Activated T-cell treated with anti-CD3 and anti-CD28 coated beads, Interleukin-2, amount 50 U/mL, for 24 hours (primary cell): ENCODE measurements at places on chromosomes 2 and 18.
A peak's percentile ranks its signal among the peaks of the same experiment; 100 is the strongest.

- DNase-seq: no peak
Observed at GRCh38 chr2:227325839-227326195, 766 bp downstream of the MFF start.

DNA sequence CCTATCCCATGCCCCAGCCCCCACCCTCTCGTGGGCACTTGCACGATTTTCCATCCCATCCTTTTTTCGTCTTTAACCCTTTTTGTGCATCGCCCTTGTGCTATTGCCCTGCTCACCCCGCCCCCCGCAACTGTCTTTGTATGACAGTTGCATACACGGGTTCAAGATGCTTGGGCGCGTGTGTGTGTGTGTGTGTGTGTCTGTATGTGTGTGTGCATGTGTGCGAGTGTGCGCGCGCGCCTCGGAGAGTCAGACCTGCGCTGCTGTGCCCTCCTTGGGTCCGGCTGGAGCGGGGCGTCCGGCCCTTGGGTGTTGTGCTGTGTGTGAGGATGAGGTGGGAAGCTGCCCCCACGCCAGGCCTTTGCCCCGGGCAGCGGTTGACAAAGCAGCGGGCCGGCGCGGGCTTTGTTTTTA lies 230.7 kb downstream of the HAUS1 start:
- no peak for DNase-seq

- DNase-seq: no peak
Observed at GRCh38 chr18:7980136-7980535, 413.0 kb downstream of the PTPRM start.

GRCh38 chr18:7601246-7601615 lies 34.1 kb downstream of the PTPRM start:
- DNase-seq: no peak

DNA sequence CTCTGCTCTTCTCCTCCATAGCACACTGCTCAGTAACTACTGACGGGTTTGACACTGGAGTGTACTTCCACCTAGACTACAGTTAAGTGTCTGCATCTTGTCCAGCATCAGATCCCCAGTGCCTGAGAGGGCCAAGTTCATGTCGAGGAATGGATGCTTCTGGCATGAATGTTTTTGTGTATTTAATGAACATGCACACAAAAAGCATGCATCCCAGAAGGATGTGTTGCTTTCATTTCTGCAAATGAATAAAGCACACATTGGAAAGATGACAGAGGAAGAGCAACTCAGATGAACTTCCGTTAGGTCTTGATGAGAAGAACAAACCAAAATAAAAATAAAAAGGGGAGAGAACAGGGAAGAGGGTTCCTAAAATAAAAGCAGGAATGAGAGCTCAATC lies 27.9 kb downstream of the C2orf49 start:
- no peak for DNase-seq

DNA sequence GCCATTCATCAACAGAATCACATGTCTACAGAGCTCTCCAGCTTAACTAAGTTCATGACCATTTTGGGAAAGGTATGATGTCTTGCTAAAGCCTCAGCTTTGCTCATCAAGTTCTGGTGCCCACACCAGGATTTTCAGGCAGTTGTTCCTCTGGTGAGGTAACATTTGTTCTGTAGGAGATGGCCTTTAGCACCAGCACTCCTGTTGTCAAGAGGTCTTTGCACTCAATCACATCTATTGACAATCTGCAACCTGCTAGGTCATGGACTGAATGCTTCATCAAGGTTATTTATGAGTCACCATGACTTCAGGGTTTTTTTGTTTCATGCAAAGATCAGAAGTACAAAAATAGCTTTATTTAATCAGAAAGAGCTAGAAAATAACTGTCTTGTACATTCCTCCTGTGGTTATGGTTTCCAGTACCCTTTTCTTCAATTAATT lies 36.6 kb upstream of the VIT start:
- no peak for DNase-seq

GRCh38 chr18:3931542-3932112 lies 481.7 kb downstream of the TGIF1 start:
- no peak for DNase-seq

- DNase-seq: peak; percentile 61
Observed at GRCh38 chr2:179020156-179020750, 29.7 kb downstream of the CCDC141 start.

GRCh38 chr2:68188831-68189230 lies 31.1 kb downstream of the PNO1 start:
- DNase-seq: no peak

GRCh38 chr2:169676357-169676756 lies 17.8 kb downstream of the CFAP210 start:
- DNase-seq: no peak

- DNase-seq: no peak
Observed at GRCh38 chr2:43086451-43087221, 139.8 kb downstream of the ZFP36L2 start.

DNA sequence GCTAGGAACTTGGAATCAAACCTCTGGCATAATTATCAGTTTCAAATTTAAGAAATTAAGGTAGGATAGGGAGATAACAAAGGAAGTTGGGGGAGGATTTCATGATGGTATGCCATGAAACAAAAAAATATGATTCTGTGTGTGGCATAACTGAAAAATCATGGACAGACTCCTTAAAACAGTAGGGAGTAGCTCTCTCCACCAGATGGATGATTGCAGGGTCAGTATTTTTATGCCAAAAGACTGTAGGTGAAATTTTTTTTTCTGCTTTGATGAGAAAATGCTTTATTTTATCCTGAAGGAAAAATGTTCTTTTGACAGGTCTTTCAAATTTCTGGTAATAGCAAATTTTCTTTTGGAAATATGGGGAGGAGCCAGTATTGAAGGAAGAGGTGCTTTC lies 94.3 kb downstream of the TRABD2A start:
- no peak for DNase-seq

- DNase-seq: no peak
Observed at GRCh38 chr2:27842894-27843293, 47.3 kb downstream of the RBKS start.

- no peak for DNase-seq
Observed at GRCh38 chr18:68519336-68519735, 195.6 kb downstream of the TMX3 start.

DNA sequence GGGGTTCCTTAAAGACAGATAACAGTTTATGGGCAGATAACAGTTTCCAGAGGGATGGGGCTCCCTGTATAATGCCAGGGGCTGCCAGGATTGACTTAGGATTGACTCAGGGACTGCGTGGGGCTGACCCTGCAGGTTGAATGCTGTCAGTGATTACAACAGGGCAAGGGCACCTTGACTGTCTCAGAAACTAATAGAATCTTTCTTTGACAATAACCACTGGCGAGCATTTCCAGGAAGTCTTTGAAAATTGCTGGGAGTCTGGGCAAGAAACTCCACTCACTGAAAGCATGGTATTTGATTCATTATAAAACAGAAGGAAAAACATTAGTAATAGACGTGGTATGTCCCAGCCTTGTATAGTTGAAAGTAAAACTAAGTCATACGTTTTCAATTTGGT lies 101.0 kb downstream of the GPD2 start:
- DNase-seq: no peak

DNA sequence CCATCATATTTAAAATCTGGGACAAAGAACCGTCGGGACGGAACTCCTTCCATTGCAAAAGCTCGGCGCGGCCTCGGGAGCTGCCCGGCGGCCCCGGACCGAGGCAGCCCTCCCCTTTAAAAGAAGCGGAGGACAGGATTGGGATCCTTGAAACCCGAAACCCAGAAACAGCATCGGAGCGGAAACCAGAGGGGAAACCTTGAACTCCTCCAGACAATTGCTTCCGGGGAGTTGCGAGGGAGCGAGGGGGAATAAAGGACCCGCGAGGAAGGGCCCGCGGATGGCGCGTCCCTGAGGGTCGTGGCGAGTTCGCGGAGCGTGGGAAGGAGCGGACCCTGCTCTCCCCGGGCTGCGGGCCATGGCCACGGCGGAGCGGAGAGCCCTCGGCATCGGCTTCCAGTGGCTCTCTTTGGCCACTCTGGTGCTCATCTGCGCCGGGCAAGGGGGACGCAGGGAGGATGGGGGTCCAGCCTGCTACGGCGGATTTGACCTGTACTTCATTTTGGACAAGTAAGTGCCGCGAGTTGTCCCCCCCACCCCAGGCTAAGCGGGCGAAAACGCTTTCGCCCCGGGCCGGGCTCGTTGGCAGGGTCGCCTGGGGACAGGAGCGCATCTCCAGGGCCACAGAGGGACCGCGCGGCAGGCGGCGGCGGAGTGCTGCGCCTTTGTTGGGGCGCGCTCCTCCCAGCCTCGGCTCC lies at the start of gene ANTXR1:
ANTXR1 (plus strand) TSS at position 38 of the 698 bp plus-strand sequence; CDS start at position 359, 321 bp downstream.
- peak; percentile 45 for DNase-seq

DNA sequence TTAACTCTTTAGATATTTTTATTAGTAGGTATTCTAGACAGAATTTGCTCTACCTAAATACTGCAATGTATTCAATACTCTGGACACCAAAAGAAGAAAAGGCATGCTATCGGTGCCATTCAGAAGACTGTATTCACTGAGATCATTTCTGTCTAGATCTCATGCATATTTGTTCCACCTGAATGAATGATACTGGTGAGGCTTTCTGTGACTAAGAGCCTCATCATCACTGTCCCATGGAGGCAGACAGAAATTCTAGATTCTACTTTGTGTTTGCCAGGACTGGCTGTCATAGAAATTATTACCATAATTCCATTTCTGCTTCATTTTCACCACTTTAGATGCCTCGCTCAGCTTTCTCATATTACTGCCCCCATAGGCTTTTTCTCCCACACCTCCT lies 340.7 kb downstream of the MBD2 start:
- DNase-seq: no peak

DNA sequence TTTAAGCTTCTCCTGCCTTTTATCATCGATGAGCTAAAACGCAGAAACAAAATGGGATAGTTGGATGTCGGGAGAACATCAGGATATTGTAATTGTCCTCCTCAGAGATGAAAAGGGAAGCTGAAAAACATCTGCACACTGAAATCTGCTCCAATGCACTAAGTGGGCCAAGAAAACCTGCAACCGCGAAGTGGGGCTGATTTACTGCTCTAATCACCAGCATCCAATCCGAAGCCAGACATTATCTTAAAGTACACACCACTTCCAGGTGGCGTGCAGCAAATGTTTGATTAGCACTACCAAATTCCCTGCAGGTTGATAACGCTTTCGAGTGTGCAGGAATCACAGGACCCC lies 230.3 kb upstream of the SLC14A2 start:
- DNase-seq: no peak

GRCh38 chr2:151842830-151843690 lies 14.8 kb upstream of the ARL5A start:
- DNase-seq: no peak

DNA sequence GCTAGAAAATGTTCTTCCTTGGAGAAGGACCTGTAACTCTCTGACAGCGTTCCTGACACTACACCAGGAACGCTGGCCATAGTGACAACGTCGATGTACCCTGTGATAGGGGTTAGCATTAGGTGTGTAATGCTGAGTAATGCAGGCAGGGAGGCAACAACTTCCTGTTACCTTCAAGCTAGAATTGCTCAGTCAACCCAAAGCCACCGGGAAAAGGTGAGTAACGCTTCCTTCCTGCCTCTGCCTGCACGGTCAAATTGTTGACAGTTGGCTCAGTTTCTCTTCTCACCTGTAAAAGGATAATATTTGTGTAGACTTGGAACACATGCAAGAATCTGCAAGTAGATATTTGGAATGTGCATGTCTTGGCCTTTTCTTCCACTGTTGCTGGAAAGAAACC lies 12.7 kb downstream of the FAM110C start:
- peak; percentile 51 for DNase-seq

DNA sequence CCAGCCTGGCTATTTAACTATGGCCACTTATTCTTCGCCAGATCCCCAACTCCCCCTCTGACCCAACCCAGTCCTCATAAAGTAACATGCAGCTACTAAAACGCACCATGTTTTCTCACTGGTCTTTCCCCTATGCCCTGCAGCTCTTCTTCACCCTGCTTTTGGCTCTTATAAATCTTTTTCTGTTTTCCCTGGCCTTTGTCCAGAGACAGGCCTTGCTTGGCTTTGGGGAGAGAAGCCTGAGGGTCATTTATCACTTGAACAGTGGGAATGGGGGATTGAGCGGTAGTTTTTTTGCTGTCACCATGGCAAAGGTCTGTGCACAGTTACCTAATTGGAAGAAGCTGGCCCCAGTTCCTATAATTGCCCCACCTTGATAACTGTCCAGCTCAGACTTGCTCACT lies 202.9 kb upstream of the NT5C1B start:
- DNase-seq: no peak

GRCh38 chr2:212905640-212906201 lies 245.7 kb downstream of the IKZF2 start:
- no peak for DNase-seq

- no peak for DNase-seq
Observed at GRCh38 chr2:227337442-227337841, 12.4 kb downstream of the MFF start.
